ENCODE measurements at places on chromosomes 4 and X.

GRCh38 chrX:110743679-110744340 is 51.8 kb downstream of the CHRDL1 start:
- peak; percentile 3 for DNase-seq

DNA sequence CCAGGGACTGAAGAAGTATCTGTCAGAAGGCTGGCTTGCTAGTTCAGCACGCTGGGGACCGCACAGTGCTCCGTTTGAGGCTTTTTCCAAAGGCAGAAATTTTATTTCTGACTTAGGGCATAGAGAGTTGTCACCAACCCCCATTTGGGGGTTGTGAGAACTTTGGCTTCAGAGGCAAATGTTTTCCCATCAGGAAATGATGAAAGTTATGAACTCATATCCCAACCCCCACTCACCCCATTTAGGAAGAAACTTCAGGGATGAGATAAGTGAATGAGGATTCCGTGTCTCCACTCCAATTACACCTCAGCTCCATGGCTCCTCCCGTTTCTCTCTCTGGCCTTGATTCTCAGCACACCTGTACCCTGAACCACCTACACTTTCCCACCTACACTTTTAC is 4.3 kb upstream of the WDR13 start:
- no peak for DNase-seq

GRCh38 chr4:147587041-147587440 is 30.2 kb upstream of the TMEM184C start:
- no peak for DNase-seq

DNA sequence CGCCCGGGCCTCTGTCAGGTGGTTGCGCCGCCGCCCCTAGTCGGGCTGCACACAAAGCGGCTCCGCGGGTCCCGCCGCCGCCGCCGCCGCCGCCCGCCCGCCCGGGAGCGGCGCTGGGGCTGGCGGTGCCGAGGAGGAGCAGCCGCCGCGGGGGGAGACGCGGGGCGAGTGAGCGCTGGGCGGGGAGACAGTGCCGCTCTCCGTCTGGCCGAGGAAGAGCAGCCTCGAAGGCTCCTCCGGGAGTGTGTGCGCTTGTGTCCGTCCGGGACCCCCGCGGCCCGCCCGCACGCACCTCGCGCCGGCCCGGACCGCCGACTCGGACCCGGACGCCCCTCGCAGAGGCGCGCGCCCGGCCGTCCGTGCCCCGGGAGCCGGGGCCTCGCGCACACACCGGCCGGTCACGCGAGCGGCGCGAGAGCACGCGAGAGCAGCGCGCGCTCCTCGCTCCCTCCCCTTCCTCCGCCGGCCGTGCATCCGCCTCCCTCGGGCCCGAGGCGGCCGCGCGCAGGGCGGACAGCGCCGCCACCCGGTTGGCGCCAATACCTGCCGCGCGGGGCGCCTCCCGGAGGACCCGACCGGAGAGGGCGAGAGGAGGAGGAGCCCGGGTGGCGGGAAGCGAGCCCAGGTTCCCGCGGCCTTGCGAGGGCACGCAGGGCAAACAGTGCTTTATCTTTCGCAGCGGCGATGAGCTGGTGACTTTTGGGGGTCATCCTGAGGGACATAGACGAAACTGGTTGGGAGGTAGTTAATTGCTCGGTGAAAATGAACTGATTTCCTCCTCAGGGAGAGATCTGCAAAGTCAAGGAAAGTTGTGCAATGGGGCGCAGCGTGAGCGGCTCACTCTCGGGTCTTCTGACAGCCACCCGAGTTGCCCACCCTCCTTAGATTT is at the start of gene PDS5A:
TSS of gene PDS5A (minus strand) at position 423 of the 889 bp plus-strand sequence. CDS start 1,334 bp downstream, outside the sequence.
- peak; percentile 95 for DNase-seq

- DNase-seq = no peak
Observed at GRCh38 chrX:110321081-110321480, 3.2 kb upstream of the AMMECR1 start.

GRCh38 chr4:19944806-19945205 is 306.9 kb upstream of the SLIT2 start:
- DNase-seq = no peak

DNA sequence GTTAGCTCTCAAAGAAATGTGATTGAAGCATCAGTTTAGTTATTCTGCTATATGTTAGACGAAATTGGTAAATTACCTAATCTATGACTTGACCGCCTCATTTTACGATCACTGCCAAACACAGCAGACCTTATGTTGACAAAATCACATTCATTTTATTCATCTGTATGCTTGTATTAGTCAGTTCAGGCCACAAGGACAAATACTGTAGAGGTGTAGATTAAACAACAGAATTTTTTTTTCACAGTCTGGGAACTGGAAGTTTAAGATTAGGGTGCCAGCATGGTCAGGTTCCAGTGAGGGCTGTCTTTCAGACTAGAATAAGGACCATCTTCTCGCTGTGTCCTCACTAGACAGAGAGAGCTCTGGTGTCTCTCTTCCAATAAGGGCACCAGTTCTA is 177.1 kb downstream of the NWD2 start:
- DNase-seq = no peak

DNA sequence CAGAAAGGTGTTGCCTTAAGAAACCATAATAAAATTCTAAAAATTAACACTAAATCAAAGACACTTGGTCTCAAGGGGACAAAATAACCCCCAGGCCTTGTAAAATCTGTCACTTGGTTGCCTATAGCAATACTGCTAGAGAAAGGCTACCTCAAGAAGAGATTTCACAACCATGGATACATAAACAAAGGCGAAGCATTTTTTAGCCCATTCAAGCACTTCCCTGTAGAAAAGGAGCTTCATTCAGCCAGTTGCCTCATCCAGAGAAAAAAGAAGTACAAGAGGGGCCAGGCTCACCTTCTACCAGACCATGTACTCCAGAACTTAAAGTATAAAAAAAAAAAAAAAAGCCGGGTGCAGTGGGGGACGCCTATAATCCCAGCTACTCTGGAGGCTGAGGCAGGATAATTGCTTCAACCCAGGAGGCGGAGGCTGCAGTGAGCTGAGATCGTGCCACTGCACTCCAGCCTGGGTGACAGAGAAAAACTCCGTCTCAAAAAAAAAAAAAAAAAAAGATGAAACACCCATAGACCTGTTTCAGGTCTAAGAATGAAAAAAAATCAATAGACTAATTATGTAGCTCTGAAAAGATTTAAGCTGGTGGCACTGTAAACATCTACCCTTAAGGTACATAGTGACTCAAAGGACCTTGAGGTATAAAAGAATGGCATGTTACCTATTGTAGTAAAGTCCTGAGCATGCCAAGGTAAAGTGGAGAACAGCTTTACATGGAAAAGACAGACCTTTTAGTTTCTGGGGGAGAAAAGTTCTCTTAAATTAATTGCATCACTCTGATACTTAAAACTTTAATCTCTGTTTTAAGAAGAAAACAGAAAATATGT is 18.0 kb downstream of the RUFY3 start:
- DNase-seq = no peak

DNA sequence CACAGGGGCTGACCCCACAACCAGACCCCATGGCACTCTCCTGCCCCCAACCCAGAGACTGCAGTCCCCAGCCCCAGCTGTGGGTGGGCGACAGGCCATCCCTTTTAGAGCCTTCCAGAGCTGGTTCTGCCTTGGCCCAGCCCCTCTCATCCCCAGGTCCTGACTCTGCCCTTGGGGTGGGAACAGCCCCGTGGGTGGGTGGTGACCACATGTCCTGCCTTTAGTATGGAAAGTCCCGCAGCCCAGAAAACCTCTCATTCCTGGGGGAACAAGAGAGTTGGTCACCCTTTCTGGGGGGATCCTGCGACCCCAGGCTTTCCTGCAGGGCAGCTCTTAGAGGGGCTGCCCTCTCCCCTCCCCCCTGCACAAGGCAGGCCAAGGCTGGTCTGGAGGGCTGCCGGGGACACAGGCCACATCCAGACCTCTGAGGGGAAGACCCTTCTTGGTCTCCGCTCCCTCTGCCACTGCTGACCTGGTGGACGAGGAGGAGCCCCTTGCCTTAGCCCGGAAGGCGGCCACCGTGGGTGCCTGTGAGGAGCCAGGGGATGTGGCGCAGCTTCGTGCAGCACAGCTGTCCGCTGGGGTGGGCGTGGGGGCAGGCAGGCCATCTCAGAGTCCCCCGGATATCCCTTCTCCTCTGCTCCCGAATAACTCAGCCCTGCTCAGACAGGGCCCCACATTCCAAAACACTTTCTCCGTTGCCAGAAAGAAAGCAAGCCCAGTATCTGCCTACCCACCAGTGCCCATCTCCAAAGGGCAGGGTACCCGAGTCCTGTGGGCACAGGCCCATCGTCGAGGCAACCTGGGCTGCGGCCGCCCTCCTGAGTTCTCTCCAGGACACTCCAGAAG is 6.7 kb upstream of the MXD4 start:
- DNase-seq = no peak

GRCh38 chr4:148453833-148454232 is 11.6 kb upstream of the NR3C2 start:
- no peak for DNase-seq

DNA sequence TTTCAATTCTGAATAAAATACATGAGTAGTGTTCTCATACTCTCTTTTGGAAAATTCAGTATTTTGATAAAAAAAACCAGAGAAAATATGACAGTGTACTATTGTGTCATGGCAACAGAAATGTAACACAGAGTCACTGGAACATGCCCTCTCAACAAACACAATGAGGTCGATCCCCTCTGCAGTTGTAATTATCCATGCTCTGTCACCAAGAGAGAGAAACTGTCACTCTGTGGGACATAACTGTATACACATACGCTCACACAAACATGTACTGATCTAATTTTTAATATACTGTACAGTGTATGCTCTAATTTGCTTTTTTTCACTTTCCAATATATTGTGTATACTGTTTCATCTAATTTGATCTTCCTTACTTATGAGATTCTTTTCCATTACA is 1136.8 kb upstream of the TENM3 start:
- DNase-seq = no peak

DNA sequence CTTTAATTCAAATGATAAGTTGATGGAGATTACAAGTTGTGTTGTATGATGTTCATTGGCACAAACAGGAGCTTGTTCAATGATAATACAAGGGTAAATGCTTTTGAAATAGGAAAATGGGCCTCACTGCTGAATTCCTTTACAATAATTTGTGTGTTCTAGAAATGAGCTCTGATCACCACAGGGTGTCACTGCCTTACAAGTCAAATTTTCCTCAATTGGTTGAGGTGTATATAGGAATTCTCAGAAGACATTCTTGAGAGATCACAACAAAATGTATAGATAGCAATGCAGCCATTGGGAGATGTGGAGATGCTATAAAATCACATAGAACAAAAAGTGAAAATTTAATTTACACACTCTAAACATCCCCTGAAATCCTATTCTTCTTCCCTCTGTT is 49.6 kb downstream of the KLF8 start:
- DNase-seq = no peak

- no peak for DNase-seq
Observed at GRCh38 chr4:6478546-6479220, 6.3 kb upstream of the PPP2R2C start.
